Left renal pelvis (tissue), 4 donors: ENCODE measurements at places on chromosomes 16 and 17. TPM values are rescaled to one million over a fixed set of nuclear protein-coding genes. Genes with fewer than 3 reads are reported as not detected.

GRCh38 chr17:39204245-39204644 lies 4.2 kb downstream of the RPL19 start:
- no peak for DNase-seq

DNA sequence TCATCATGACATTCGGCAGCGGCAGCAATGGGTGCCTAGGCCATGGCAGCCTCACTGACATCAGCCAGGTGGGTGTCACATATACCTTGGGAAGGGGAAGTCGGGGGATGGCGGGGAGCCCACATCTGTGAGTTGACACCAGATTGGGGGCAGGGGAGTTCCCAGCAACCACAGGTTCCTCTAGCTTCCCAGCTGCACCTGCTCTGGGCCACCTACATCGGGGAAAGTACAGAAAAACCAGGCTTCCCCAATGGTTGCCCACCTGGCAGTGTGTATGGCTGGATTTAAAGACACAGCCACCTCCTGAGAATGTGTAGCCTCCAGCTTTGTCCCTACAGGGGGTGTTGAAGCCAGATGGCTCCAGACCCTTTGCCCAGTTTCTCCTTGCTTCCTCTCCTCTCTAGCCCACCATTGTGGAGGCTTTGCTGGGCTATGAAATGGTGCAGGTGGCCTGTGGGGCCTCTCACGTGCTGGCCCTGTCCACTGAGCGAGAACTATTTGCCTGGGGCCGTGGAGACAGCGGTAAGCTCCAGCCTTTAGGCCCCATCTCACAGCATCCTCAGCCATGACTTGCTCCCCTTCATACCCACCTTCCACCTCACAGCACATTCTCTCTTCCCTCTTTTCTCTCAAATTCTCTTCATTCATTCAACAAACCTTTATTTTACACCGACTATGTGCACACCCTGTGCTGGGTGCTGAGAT lies 5.0 kb upstream of the TRAF4 start:
- no peak for DNase-seq

The PRDM7 gene
- polyA plus RNA-seq = 0.13 TPM

DNA sequence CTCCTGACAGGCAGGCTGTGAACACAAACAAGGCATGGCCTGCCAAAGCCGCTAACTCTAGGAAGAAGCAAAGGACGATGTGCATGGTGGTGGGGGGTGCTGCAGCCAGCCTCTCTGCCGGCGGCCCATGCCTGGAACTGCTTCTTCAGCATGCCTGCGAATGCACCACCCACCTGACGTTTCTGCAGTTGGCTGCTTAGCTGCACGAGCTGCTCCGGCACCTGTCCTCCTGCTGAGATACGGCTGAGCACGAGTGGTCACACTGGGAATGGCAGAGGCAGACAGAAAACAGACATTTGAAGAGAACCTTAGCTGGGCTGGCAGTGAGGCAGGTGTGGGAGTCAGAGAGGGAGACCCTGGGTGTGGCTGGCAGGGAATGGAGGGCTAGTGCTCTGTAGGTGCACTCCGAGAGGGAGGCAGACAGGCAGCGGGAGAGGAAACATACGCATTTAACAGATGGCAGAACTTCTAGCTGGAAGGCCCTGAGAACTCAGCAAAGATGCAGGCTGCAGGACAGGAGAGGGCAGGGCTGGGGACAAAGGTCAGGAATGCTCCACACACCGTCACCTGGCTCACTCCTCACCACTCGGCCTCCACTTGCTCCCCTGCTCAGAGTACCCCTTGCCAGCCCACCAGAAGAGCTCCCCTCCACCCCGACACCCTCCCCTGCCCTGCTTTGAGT lies 5.2 kb downstream of the FLCN start:
- DNase-seq = no peak

The UMOD gene
- 325 TPM for polyA plus RNA-seq
